ENCODE measurements at places on chromosomes 2 and 18.

DNA sequence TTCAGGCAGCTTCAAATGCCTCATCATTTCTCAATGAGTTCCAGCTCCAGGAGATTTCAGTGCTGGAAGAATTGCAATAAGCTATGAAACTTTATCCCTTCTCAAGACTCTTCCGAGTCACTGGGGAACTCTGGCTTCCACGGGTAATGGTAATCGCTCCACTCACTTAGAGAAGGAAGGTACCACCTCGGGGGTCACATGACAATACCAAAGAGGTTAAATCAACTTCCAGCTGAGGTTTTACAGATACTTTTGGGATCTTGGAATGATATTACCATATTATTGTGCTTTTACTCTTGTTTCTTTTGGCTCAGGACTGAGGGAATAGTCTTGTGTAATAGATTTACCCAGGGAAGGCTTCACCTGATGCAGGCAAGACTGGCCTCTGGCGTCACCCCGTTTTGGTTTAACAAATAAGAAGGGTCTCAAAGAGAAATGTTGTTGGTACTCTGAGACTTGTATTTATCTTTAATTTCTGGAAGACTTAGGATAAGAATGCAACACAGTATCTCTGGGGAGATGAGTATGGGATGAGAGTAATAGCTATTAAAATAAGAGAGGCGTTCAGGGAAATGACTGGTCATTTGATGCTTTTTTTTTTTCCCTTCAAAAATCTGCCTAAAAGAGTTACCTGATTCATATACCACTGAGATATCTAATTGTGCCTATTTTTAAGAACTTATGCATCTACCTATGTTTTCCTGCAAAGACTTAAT is 316.9 kb upstream of the ZEB2 start:
- no peak for DNase-seq

DNA sequence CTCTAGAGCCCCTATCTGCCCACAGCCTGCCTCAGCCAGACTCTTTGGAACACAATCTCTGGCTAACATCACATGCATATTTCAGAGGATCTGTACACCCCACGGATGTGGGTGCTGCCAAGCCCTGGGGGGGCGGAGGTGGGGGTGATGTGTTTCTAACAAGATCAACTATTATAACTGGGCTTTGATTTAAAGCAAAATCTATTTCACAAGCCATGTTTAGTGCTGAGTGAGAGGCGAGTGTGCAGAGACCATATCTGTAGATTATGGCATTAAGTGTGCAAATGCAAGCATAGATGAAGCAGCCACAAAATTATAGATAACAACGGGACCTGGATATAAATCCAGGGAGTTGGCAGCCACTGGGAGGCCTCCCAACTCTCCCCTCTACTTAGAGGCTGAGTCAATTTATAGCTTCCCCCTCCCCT is 135.8 kb upstream of the SMAD2 start:
- no peak for DNase-seq

DNA sequence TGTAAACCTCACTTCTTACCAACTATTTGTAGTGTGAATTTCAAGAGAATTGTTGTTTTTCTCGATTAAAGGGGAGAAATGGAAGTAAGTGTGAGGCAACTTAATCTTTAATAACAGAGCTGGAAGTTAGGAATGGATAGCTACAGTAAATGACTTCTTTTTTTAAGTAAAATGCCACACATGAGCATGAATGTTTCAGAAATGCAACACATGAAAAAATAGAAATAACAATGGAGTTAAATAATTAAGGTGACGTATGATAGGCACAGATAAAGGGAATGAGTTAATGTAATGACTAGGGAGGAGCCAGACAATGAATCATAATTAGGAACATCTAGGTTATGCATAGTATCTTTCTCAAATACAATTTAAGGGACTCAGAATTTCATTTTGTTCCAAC is 3.4 kb downstream of the REL start:
- no peak for DNase-seq

- DNase-seq: no peak
These were observed 759.5 kb downstream of the SATB2 start for GRCh38 chr2:198698230-198698629.

DNA sequence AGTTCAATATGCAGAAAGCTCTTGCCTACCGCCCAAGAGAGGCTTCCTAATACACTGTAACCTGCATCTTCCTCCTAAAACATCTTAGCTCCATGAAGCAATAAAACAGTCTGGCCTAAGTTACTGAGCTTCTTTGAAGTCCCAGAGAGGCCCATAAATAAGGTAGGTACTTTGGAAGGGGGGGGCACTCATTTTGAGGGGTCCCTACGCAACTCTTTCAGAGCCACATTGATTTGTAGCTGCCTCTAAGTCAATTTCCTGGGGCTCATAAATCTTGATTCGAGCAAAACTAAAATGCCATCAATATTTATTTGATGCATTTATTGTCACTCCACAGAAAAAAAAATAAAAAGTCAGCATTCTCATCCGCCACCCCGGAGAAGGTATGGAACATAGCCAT is 60.4 kb upstream of the SIX2 start:
- DNase-seq: no peak

DNA sequence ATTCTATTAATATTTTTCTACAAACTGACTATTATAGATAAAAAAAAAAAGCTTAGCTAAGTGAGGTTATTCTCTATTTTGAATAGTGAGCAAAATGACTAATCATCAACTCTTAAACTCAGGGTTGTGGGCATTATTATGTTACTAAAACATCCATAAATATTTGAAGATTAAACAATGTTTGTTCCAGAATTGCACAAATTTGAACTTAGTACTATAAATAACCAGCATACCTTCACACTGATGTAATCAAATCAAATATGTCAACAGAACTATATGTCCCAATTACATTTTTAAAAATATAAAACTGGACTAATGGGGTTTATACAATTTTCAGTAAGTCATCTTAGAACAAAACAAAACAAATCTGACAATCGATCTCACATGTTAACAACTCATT is 800.9 kb downstream of the LRP1B start:
- no peak for DNase-seq

- no peak for DNase-seq
These were observed 5.0 kb downstream of the SH2D6 start for GRCh38 chr2:85423525-85423924.

DNA sequence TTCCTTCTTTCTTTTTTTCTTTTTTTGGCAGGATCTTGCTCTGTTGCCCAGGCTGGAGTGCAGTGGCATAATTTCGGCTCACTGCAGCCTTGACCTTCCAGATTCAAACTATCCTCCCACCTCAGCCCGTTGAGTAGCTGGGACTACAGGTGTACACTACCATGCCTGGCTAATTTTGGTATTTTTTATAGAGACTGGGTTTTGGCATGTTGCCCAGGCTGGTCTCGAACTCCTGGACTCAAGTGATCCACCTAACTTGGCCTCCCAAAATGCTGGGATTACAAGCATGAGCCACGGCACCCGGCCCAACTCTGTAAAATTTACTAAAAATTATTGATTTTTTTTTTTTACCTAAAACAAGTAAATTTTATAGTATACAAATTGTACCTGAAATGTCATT is 360.8 kb downstream of the ALK start:
- DNase-seq: no peak

DNA sequence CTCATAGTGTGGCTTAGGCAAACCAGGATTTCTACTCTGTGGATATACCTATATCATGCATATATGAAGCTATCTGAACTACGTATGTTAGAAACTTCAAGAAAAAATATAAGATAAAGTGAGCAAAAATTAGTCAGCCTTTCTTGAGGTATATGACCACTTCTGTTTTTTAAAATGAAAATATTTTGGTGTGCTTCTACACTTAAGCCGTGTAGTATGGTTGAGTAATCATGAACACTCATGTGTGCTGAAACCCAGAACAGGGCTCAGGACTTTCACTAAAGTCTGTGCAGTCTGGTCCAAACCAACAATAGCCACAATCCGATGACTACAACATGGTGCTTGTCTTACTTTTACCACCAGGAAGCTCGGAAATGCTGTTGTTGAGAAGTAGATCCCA is 48.9 kb upstream of the TMEM177 start:
- DNase-seq: peak; percentile 92

DNA sequence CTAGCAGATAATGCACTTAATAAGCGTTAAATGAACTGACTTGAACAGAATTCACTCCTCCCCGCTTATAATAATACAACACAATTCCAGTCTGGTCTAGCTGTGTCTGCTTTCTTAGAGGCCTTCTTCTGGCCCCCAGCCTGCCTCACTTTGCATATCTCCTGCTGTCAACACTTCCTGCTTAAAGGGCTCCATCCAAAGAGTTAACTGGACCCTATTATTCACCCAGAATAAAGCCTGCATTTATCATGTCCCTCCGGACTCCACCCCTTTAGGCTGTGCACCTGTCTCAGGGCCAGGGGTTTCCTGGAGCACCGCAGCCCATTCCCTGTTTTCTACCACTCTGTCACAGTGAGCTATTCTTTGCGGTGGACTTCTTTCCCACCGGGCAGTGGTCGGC is 292.8 kb upstream of the FBXO11 start:
- no peak for DNase-seq

- DNase-seq: no peak
These were observed 33.7 kb upstream of the C18orf32 start for GRCh38 chr18:49520661-49521145.

DNA sequence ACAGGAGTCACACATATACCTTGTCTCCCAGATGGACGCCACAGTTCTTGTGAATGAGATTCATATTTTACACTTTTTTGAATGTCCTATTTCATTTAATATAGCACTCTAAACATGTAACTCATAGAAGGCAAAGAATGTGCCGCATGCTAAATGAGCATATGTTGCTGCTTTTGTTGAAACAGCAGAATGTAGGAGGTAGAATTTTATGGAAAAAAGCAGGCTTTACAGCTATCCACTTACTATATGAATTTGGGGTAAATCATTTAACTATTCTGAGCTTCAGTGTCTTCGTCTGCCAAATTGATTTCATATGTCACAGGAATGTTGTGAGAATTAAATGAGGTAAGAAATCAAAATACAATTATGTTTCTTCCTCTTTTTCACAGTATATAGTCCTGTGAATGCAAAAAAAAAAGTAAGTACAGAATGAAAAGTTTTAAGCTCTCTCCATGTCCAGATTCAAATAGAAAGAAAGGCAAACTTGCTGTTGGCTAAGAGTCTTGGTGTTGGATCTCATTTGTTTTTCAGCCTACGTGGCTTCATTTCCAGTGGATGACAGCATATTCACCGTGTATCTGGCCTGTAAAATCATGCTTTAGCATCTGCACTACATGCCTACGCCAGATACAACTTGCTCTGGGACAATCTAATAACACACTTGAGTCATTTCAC is 154.7 kb upstream of the CNTNAP5 start:
- DNase-seq: no peak

DNA sequence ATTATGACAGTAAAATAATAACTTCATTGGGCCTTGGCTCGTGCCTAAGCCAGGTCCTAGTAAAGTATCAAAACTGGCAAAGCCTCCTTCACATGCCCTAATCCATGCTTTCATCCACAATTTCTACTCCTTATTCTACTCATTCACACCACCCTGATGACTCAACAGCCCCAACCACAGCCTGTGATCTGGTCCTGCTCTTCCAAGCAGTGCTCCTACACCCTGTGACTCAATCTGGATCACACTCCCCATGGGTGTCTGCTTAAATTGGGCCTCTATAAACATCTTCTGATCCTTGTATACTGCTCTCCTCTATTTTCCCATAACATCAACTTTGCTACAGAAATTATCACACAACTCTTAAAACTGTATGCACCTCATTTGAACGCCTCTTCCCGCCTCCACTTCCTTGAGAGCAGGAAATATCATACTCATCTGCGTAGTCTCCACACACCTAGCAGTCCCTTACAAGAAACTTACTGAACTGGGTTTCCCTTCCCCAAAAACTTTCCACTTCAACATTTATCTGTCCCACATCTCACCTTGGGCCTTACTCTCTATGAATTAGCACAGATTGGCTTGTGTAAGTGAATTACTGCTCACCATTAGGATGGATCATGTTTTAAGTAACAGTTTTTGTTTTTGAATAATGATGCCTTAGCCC is 15.9 kb downstream of the GTF3C3 start:
- peak; percentile 1 for DNase-seq

DNA sequence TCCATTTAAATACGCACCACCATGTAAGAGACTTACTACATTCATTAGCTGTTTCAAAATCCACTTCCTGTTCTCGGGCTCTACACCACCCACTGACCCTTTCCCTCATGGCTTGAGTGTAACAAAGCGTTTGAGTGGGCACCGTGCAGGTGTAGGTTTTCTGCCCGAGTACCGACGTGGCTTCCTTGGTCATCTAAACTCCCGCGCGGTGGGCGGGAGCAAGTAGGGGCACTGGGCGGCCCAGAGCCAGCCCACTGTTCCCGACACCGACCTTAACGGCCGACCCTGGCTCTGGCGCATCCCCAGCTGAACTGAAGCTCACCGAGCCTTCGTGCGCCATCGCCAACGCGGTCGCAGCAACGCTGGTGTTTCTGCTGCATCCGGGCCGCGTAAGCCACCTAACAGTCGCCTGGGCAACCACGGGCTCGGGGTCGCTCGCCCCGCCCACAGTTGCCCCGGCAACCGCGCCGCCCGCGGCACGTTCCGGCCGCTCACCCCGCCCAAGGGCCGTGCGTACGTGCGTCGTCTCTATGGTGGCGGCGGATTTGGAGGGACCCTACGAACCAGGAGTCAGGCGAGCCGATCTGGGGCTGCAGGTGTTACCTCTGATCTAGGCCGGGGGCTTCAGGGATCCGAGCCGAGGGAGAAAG is at the start of the genes C2orf81 and WDR54:
C2orf81 (minus strand) TSS at position 399 of the 650 bp plus-strand sequence; CDS start at position 340, 59 bp downstream.
WDR54 (plus strand) TSS at position 510 of the 650 bp plus-strand sequence. CDS start 424 bp downstream, outside the sequence.
- DNase-seq: peak; percentile 89

DNA sequence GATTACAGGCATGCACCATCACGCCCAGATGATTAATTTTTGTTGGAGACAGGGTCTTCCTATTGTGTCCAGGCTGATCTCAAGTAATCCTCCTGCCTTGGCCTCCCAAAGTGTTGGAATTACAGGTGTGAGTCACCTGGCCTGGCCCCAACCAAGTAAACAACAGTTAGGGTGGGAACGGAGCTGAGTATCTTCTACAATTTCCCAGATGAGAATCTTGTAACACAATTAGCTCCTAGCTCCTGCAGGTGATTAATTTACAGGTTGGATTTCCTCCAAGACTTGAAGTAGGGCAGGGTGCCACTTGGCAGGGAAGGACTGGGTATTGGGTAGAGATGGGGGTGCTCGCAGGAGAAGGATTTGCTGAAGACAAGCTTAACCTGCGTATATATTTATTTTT is 17.8 kb downstream of the NLRC4 start:
- DNase-seq: no peak

- no peak for DNase-seq
These were observed 121.3 kb downstream of the MTX2 start for GRCh38 chr2:176390276-176391147.

DNA sequence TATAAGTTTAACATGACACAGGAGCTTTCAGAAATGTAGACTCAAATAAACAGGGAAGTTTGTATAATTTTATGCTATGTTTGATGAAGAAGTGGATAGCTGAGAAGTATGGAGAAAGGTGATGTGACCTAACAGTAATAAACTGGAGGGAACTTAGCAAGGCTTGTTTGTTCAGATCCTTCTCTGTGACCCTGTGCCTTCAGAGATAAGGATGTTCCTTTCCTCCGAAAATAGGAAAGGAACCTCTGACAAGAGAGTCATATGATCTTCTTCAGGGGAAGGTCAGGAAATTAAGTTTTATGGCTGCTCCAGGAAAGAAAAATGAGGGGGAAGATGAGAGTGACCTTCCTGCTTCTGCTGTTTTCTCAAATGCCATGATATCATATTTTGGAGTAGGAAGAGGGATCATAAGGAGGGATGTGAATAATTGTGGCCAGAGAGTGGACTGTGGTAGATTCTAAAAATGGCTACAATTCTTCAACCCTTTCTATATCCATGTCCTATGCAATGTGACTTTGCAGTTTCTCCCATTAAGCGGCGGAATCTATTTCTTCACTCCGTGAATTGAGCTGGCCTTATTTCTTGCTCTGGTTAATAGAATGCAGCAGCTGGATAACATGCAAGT is 8.5 kb upstream of the C2orf69 start:
- no peak for DNase-seq

All from MV-4-11 (cell line).